Naive thymus-derived CD4-positive, alpha-beta T cell (primary cell): ENCODE measurements at places on chromosomes 2 and 18. TPM values are rescaled to one million over a fixed set of nuclear protein-coding genes. Genes with fewer than 3 reads are reported as not detected.

Gene VIL1
- not detected for total RNA-seq

Gene ACMSD
- not detected for total RNA-seq

Gene TUBA4B
- not detected for total RNA-seq

Gene FAM161A
- 2.0 and 2.1 TPM in 2 replicates for total RNA-seq

Gene LIMS3
- 1.3 TPM for total RNA-seq

Gene KCNJ13
- not detected for total RNA-seq

GRCh38 chr2:64605026-64605471, 48.7 kb downstream of the SERTAD2 start:
- no peak for DNase-seq
- H3K27ac ChIP-seq, result no peak overlapping the region
- no peaks in the 10 kb centered on the region for H3K27me3 ChIP-seq
- no peak overlapping the region for H3K4me3 ChIP-seq

DNA sequence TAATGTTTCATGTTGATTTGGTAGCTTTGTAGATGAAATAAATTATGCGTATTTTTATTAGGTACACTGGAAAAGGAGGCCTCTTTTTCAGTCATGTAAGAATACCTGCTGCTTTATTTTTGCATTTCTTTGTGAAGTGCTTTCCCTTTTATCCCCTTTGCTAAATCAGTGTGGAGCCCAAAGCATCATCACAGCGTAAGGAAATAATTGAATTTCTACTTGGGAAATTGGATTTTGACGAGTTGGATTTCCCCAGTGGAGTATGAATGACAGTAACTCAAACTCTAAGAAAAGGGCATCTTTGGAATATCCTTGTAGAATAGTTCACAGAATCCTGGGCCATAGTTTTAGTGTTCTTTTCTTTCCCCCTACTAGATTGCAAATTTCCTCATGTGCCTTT, 97.2 kb downstream of the KCNJ3 start:
- H3K27me3 ChIP-seq, result no peaks in the 10 kb centered on the region
- H3K4me3 ChIP-seq, result no peak overlapping the region
- H3K4me1 ChIP-seq, result no peaks in the 10 kb centered on the region
- H3K27ac ChIP-seq, result no peak overlapping the region
- DNase-seq, result no peak
- no peaks in the 10 kb centered on the region for H3K36me3 ChIP-seq

DNA sequence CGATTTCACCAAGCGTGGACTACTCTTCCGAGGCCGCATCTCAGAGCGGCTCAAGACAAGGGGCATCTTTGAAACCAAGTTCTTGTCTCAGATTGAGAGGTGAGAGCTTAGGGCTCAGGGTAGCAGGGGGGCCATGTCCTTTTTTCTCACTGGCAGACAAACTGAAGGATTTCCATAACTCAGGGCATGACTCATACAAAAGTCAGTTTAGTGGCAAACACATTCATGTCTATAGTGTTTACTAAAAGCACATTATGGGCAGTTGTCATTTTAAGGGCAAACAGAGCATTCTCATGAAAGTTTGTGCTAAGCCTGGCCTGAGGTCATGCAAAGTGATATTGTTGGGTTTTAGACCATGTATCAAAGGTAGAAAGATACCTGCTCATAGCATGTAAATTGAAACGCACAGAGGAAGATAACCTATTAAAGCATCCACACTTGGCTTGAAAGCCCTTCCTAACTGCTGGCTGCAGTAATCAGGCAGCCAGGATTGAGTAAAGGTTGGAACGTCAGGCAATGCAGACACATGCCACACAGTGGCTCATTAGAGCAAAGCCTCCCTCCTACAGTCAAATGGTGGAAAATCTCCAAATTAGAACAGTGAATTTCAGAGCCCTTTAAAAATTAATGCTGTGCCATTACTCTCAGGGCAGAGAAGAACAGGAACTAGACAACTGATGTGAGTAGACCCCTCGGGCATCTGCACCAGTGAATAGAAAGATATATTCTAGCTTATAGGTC, 54.2 kb downstream of the HK2 start:
- no peaks in the 10 kb centered on the region for H3K4me1 ChIP-seq
- no peak for DNase-seq
- H3K36me3 ChIP-seq, result peaks cover 21% of the 10 kb centered on the region
- no peak overlapping the region for H3K27ac ChIP-seq
- H3K4me3 ChIP-seq, result no peak overlapping the region

GRCh38 chr2:187842978-187843847, 289.0 kb upstream of the TFPI start:
- H3K27ac ChIP-seq, result no peak overlapping the region
- no peak overlapping the region for H3K4me3 ChIP-seq

DNA sequence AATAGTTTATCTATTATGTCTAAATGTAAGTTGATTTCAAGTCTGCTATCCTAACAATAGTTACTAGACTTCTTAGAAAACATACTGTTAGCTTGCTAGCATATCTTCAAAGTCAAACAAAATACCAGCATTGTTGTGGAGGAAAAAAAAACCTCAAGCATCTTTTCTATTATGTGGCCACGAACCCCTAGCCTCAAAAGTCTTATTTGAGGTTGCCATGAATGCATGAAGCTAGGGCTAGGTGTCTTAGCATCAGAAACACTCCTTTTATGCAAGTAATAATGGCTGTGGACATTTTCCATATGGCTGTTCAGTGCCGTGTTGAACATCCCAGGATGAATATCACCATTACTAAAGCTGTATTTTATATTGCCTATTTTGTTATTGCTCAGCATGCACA, 86.6 kb upstream of the OTX1 start:
- H3K27me3 ChIP-seq, result no peaks in the 10 kb centered on the region
- no peak overlapping the region for H3K27ac ChIP-seq
- no peak overlapping the region for H3K4me3 ChIP-seq
- H3K36me3 ChIP-seq, result no peaks in the 10 kb centered on the region

GRCh38 chr2:59578349-59578748, 975.1 kb downstream of the BCL11A start:
- no peak for DNase-seq
- H3K4me3 ChIP-seq, result no peak overlapping the region
- H3K36me3 ChIP-seq, result no peaks in the 10 kb centered on the region
- no peaks in the 10 kb centered on the region for H3K4me1 ChIP-seq

DNA sequence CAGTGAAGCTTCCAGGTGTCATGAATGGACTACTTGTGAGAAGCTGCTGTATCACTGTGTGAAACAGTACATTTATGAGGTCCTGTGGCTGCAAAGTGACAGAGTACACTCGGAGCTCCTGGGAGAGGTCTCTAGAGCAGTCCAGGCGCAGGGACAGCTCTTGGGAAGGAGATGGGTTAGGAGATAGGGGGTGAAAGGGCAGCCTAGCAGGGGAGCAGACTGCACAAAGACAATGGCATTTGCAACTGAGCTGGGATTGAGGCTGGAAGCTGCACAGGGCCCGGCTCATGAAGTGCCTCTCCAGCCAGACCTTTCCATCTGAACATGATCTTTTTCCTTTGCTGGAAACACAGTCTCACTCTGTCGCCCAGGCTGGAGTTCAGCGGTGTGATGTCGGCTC, 83.6 kb downstream of the RHOB start:
- no peak overlapping the region for H3K27ac ChIP-seq
- DNase-seq, result no peak
- no peak overlapping the region for H3K4me3 ChIP-seq
- H3K36me3 ChIP-seq, result no peaks in the 10 kb centered on the region

DNA sequence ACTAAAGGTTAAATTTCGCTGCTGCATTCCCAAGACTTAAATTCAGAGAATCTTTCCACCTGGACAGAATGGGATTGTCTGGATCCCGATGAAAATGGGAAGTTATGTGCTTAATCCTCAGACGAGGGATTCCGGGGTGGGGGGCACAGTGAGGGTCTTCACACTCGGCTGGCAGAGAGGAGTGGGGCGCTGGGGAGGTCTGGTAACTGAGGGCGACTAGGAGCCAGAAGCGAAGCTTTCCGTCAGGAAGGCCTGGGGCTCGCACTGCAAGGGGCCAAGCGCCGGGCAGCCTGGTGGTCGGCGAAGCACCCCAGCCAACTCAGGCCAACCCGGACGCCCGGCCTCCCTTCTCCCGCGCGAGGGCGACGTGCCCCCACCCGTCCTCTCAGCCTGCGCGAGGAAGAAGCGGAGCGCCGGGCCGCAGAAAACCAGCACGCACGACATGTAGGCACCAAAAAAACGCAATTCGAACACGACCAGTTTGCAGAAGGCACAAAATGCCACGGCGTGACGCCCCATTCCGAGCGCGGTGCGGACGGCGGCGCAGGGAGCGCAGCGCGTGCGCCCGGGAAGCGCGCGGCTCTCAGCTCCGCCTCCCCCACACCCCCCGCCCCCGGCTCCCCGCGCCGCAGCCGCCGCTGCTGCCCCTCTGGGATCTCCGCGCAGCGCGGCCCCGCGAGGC, 188.1 kb downstream of the ZEB2 start:
- no peak for DNase-seq
- H3K27ac ChIP-seq, result peak overlapping the region; percentile 64
- H3K36me3 ChIP-seq, result peaks cover 4% of the 10 kb centered on the region
- H3K4me1 ChIP-seq, result peaks cover 5% of the 10 kb centered on the region
